ENCODE measurements at places on chromosomes 16 and 17.
A peak's percentile ranks its signal among the peaks of the same experiment; 100 is the strongest.

DNA sequence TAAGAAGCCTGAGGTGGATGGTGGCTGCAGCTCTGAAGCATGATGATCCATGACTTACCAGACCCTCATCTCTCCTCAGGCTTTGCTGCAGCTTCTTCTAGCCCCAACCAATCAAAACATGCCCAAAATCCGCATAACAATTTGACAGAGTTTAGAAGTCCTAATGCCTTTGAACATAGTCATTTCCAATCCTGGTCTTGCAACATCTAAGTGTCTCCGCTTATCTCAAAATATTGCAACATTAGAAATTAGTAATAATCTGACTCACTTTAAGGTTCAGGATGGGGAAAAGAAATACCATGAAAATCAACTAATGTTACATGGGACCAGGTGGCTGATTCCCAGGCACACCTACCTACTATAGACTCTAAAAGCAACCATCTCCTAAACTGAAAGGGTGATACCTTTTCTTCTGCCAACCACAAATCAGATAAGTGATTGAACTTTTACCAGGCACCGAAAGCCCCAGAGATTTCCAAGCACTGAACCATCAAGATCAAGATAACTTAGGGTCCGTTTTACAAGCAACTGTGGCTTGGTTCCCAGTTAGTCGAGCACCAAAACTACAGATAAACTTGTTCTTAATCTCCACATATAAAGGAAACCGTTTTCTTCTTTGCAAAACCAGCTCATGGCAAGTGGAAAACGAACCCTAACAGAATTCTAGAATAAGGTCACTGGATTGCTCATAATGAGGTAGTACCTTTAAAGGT, 14.0 kb downstream of the ERN1 start:
- no peak for DNase-seq

GRCh38 chr16:24163935-24164334, 92.2 kb upstream of the CACNG3 start:
- peak; percentile 68 for DNase-seq

- no peak for DNase-seq
Observed at GRCh38 chr16:12675852-12676251, 127.8 kb downstream of the CPPED1 start.

- DNase-seq, result no peak
Observed at GRCh38 chr17:59093702-59094231, 12.9 kb downstream of the TRIM37 start.

GRCh38 chr16:84360170-84360569, 8.2 kb upstream of the ATP2C2 start:
- DNase-seq, result no peak

GRCh38 chr16:15033309-15033707, 22.6 kb downstream of the NTAN1 start:
- DNase-seq, result no peak

DNA sequence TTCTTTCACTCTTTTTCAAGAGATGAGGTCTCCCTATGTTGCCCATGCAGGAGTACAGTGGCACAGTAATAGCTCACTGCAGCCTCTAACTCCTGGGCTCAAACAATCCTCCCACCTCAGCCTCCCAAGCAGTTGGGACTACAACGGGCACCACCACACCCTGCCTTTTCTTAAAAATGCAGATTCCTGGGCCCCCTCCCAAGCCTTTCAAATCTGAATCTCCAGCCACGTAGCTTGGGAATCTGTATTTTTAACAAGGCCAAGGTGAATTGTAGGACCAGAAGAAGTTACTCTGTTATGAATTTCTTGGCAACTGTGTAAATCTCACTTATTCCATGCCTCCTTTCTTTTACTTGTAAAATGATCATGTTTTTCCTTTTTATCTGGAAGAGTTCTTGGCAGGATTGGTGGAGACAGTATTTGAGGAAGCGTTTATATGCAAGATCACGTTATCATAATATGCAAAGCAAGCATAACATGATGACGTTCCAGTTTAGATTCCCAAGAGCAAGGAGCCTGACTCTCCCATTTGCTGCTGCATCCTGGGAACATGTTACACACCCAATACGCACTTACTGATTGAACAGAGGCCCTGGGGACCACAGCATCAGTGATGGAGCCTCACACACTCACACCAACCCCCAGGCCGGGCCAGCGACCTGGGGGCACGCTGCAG, 44.5 kb downstream of the LITAF start:
- DNase-seq, result no peak

GRCh38 chr16:81549547-81550431, 105.2 kb downstream of the CMIP start:
- no peak for DNase-seq

DNA sequence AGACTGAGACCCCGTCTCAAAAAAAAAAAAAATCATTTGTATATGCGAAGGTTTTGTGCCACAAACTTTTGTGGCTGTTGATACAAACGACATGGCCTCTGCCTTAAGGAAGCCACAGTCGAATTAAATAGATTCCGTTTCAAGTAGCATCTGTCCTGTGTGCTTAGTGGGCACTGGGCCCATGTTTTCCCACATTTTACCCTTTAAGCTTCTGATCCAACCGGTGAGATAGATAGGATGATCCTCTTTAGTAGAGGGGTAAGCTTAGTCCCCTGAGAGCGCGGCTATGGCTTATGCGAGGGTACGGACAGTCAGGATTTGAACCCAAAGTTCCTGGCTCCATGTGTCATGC, 776 bp upstream of the TMEM219 start:
- no peak for DNase-seq

GRCh38 chr16:57284952-57285363, 486 bp upstream of the PLLP start:
- no peak for DNase-seq

DNA sequence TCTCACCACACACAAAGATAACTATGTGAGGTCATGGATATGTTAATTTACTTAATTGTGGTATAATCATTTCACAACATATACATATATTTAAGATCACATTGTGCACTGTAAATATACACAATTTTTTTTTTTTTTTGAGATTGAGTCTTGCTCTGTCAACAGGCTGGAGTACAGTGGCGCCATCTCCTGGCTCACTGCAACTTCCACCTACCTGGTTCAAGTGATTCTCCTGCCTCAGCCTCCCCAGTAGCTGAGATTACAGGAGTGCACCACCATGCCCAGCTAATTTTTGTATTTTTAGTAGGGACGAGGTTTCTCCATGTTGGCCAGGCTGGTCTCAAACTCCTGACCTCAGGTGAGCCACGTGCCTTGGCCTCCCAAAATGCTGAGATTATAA, 11.5 kb upstream of the PRSS54 start:
- no peak for DNase-seq

DNA sequence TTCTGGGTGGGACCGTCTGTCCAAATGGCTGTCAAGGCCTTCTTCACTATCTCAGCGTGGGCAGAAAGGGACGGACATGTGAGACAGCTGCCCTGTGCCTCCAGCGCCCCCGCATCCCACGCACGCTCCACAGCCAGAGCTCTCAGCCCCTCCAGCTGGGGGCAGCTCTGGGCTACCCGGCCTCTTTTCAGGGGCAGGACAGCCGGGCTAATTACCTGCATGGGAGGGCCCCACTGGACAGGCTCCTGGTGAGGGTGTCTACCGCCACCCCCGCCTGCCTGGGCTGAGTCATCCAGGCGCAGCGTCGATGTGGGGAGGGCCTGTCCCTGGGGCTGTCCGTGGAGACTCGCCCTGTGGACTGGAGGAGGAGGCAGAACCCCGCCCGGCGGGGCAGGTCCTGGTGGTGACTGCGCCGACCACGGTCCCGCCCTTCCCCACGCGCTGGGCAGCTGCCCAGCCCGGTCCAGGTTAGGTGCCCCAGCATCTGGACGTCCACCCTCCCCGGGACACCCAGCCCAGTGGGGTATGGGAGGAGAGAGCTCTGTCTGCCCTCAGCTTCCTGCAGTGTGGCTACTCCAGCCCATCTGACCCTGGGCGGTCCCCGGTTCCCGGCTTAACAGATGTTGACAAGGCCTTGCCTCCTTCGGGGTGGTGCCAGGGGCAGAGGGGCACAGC, 5.9 kb upstream of the METRNL start:
- no peak for DNase-seq

GRCh38 chr17:8701221-8701620, 43.4 kb downstream of the CCDC42 start:
- DNase-seq, result no peak

GRCh38 chr17:82094931-82095776, 2.9 kb downstream of the FASN start:
- no peak for DNase-seq

DNA sequence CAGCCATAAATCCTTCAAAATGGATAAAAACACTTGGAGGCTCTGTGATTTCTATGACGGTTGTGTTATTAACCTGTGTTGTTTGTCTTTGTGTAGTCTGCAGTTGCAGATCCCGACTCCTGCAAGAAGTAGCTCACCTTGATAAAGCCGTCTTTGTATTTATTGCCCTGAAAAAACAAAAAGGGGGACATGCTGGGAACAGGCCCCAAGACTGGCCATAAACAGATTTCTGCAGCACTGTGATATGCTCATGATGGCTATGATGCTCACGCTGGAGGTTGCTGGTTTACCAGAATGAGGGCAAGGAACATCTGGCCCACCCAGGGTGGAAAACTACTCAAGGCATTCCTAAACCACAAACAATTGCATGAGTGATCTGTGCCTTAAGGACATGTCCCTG, 71.0 kb downstream of the LGALS9 start:
- no peak for DNase-seq

GRCh38 chr17:32148351-32148750, 6.0 kb downstream of the RHOT1 start:
- DNase-seq, result peak; percentile 67

DNA sequence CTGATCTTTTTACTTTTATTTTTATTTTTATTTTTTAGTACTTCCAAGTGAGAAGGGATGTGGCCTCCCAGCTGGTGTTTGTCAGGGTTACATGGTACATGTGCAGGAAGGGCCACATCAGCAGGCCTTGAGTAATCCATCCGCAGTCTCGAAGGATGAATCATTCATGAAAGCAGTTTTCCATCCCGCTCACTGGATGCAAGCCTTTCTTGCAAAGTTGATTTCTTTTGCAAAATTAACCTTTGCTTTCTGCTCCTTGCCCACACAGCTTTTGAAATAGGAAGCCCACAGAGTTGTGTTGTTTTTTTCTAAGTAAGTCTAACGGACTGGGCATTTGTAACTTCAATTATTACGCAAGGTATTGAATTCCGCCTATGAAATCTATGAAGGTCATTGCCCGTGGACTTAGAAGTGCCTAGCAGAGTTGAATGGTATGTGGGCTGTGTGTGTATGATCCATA, 157.4 kb downstream of the PRKCA start:
- DNase-seq, result no peak

DNA sequence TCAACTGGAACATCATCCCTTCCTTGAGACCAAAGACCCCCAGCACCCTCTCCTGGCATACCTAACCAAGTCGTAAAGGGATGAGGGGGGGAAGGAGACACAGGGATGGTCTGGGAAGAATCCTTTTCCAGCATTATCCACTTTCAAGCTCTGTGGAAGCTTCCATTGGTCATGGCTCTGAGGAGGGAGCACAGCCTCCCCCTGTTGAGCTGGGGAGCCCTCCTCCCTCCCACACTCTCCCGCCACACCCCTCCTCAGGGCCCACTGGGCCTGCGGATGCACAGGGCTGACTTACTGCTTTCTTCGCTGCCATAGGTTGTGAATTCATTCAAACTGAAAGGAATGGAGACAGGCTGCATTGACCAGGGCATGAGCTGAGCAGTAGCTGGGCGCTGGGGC, 12.4 kb downstream of the CSF3 start:
- DNase-seq, result no peak

DNA sequence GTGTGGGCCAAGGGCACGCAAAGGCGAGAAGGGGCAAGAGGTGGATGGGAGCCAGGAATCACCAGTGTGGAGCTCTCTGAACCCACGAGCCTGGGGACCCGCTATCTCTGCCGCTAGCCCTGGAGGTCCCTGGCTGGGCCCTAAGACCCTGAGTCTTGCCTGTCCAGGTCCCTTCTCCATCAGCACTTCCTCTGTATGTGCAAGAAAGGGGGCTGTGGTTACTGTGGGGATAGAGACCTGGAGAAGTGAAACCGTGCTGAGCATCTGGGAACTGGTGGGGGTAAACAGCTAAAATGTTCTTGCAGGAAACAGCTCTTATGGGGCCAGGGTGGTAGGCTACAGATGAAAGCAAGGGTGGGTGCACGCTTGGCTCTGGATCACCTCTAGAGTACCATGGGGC, 3.1 kb downstream of the SPNS3 start:
- DNase-seq, result no peak

DNA sequence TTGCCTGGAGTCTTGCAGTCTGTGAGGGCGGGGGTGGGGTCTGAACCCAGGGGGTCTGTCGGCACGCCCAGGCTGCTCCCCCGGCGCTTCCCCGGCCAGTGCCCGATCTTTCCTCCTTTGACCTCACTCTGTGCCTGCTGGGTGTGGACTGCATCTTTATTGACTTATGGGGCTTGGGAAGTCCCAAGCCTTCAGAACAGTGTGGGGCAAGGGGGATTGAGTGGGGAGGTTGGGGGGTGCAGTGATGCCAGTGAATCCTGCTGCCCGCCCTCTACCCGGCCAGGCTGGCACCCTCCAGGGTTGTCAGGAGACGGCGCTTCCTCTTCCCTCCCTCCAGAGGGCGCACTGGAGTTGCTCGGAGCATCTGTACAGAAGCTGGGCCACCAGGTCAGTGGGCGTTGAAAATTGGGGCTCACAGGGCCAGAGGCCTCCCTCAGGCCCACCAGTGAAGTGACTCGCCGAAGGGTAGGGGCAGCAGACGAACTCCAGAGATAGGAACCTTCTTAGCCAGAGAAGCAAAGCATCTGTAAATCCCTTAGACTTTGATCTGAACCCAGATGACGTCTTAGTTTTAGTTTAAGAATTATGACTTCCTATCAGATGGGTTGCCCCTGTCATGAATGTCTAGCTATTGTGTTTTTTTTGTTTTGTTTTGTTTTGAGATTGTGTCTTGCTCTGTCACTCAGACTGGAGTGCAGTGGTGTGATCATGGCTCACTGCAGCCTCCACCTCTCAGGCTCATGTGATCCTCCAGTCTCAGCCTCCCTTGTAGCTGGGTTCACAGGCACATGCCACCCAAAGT, 184.8 kb upstream of the CIBAR2 start:
- DNase-seq, result no peak

- peak; percentile 79 for DNase-seq
Observed at GRCh38 chr16:70703041-70703834, 17.4 kb upstream of the MTSS2 start.

DNA sequence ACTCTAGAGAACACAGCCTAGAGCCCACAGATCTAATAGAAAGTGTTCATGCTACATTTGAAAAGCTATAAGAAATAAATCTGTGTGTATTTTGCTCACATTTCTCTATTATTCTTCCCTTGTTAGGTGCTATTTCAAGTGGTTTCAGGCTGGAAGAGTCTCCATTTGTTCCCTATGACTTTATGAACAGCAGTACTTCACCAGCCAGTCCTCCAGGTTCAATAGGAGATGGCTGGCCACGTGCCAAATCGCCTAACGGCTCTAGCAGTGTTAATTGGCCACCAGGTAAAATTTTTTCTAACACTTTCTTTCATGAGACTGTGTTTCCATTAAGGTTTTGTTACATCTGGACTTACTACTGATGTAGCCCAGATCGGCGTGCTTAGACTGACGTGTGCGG, 30.7 kb upstream of the SLC5A11 start:
- no peak for DNase-seq

All from retina (tissue), 1 donor.